HFFc6 (cell line): ENCODE measurements at places on chromosomes 3 and 15. TPM values are rescaled to one million over a fixed set of nuclear protein-coding genes. Genes with fewer than 3 reads are reported as not detected.

DNA sequence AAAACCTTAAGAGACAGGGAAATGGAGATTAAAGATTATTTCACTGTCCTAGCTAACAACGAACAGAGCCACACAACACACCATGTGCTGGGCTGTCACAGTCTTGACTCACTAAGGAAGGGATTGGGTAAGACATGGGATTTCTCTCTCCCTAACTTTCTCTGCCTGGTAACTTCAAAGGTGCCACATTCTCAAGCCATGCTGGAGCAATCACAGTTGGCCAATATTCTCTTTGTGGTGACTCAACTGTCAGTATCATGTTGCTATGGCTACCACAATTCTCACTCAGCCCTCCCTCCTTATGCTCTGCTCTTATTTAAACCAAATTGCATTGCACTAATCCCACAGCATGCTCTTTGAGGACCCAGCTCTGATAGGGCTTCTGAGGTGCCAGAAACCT lies 74.0 kb downstream of the OXNAD1 start:
- DNase-seq = peak; percentile 98

DNA sequence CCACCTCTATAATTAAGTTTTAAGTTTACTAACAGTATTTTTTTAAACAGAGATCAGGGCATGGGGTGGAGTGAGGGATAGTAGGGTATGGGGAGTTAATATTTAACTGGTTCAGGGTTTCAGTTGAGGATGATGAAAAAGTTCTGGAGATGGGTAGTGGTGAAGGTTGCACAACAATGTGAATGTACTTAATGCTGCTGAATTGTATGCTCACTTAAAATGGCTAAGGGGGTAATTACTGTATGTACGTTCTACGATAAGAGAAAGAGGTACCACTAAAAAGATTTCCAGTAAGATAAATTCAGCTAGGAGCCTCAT lies 101.4 kb downstream of the TNIK start:
- DNase-seq = no peak

- DNase-seq = peak; percentile 64
Measured at GRCh38 chr3:61638741-61639140, 77.4 kb downstream of the PTPRG start.

DNA sequence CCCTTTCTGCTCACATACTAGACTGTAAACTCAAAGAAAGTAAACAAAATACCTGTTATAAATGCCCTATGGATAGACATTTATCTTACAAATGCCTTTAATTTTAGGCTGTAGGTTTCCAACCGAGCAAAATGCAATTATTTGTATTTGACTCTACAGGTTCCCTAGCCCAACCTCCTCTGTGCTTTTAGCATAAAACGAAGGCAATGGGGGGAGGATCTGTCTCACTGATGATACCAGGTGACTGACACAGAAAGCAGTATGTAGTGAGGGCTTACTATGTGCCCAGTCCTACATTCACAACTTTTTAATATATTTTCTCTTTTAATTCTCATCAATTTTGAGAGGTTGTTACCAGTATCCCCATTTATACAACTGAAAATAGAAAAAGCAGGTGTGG lies 87.4 kb downstream of the OXNAD1 start:
- no peak for DNase-seq

DNA sequence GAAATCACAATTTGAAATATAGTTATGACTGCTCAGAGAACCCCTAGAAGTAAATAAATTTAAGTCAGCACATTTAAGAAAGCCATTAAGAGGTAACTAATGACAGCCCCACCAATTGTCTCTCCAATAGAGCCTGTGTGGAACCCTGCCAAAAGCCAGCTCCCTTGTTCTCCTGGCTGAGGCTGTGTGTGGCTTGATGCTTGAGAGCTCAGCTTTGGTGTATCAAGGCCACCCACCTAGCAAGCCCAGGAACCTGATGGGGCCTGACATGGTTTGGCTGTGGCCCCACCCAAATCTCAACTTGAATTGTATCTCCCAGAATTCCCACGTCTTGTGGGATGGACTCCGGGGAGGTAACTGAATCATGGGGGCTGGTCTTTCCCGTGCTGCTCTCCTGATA lies 106.9 kb downstream of the LRRN1 start:
- no peak for DNase-seq

CCDC39 gene
- total RNA-seq = not detected in 3 replicates

DNA sequence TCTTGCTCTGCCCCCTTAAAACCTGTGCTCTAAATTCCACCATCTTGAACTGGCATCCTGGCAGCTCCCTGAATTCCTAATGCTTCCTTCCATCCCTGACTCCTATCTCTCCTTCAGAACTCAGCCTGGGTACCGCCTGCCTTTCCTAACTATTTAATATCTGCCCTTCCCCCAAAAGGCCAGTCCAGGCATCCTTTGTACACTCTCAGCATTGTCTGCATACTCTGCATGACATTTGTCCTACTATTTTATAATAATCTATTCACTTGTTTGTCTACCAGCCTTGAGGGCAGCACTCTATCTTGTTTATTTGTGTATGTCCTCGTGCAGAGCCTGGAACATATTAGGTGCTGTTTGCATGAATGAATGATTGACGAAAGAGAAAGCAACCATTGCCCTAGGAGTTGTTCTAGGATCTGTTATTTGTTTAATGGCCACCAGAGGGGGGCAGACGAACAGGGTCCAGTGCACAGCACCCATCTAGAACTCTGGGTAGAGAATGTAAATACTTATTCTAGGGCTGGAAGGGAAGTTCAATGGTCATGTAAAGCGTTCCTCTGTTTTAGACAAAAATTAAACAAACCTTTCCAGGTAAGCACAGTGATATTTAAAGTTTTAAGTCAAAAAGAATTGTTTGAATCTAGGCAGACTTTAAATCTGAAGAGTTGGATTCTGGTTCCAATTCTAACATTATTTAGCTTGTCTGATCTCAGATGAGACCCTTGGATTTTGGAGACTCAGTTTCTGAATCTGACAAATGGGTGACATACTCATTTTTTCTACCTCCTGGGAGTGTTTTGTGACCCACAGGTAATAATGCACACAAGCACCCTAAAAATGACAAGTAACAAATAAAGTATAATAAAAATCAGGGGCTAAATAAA lies 125.8 kb upstream of the GALNT15 start:
- DNase-seq = peak; percentile 73

- no peak for DNase-seq
Measured at GRCh38 chr3:22862111-22862510, 341.0 kb upstream of the UBE2E2 start.

CAPN3 gene
- total RNA-seq = 1.3 to 2.4 TPM (median 1.5 TPM) in 3 replicates

DNA sequence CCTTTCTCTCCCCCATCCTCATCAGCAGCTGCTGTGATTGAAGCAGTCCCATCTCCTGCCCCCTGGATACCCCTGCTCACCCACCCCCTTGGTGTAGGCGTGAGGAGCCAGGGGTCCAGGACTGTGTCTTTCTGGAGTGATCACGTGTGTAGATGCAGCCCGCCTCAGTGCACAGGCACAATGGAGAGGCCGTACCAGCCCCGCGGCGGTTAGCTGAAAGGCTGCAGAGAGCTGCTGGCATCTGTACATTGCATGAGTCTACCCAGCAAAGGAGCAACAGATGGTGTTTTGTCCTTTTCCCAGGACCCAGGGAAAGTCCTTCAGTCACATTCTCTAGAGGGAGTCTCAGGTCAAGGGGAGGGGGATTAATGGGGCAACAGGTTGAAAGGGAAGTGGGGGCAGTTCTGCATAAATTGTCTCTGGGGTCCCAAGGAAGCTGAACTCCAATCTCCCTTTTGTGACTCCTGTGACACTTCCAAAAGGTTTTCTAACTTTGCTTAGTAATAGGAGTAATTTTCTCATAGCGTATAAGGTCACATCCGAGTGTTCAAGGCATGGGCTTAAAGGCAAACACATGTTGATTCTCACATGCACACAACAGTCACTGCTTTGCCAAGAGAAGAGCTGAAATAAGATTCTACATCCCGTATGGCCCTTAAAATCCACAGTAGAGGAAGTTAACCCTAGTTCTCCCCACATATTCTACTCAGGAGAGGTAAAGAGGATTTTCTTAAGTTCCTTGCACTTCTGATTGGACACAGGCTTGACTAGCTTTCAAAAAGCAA lies 7.1 kb downstream of the CSPG5 start:
- no peak for DNase-seq

GRCh38 chr3:176937541-176937940 lies 259.7 kb downstream of the TBL1XR1 start:
- no peak for DNase-seq

- DNase-seq = no peak
Measured at GRCh38 chr3:124019291-124019690, 27.4 kb upstream of the ROPN1 start.

DNA sequence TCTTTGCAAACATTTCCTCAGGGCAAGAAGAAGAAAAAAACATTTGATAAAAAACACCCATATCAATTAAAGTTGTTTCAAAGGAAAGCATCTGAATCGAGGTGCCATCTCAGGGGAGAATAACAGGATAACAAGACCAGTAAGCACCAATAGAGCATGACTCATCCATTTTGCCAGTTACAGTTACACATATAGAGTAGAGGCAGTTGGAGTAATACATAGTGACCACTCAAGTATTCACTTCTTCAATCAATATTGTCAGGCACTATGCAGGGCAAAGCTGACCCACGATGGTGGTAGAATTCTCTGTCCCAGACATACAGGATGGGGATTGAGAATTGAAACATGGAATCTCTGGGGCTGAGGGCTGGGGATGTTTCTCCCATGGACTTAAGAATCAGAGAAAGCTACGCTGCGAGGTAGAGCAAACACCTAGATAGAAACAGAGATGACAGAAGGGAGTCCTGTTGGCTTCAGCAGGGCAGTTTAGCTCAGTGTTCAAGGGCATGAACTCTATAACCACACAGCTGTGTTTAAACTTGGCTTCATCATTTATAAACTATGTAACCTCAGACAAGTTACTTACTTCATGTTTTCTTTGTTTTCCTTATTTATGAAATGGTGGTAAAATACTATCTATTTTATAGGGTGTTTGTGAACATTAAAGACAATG lies 186.4 kb upstream of the NANOGP8 start:
- DNase-seq = peak; percentile 28

PEX5L gene
- 0.09 to 0.15 TPM in 2 of 3 replicates, not detected in the other for total RNA-seq

GRCh38 chr3:127291114-127291513 lies 3.3 kb upstream of the PRR20G start:
- DNase-seq = no peak

RBMS3 gene
- 23.7 to 42.9 TPM (median 23.7 TPM) in 3 replicates for total RNA-seq

DNA sequence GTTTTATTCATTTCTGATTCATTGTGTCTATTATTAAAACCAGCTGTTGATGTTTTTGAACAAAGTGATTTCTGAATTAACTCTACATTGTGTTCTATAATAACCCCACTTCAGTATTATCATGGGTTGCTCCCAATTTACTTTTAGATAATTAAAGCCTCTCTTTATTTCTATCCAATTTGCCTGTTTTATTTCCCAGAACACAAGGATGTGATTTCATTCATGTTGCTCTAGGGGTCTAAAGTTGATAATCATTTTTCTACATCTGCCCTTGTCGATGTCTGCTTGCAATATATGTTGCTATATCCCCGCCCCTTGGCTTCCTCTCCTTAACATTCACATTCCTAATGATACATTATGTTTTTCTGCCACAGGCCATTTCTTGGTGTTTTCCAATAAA lies 747.3 kb downstream of the CADM2 start:
- no peak for DNase-seq

TUSC7 gene
- total RNA-seq = not detected in 3 replicates

GRCh38 chr15:60647246-60647645 lies 168.3 kb upstream of the ICE2 start:
- DNase-seq = no peak

DNA sequence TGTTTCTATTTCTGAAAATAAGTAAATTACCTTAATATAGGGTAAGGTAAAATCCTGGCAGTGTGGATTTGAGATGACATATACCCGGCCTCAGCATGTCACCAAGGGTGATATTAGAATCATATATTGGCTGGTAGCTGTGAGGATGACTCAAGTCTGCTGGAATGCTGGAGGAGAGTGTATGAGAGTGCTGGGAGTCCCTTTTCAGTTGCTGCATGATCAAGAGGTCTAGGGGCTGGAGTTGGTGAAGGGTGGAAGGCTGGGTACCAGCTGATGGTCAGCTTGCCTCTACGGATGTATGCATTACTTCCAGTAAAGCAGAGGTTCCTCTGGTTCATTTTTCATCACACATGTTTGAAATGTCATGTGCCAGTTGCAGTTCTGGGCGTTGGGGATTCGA lies 40.6 kb downstream of the SLC25A26 start:
- DNase-seq = no peak

GRCh38 chr15:71424765-71425164 lies 309.5 kb downstream of the THSD4 start:
- DNase-seq = no peak

MCTP2 gene
- 0.84 to 4.9 TPM (median 4.4 TPM) in 3 replicates for total RNA-seq

IMPG2 gene
- total RNA-seq = 0.03 and 0.06 TPM in 2 replicates

DNA sequence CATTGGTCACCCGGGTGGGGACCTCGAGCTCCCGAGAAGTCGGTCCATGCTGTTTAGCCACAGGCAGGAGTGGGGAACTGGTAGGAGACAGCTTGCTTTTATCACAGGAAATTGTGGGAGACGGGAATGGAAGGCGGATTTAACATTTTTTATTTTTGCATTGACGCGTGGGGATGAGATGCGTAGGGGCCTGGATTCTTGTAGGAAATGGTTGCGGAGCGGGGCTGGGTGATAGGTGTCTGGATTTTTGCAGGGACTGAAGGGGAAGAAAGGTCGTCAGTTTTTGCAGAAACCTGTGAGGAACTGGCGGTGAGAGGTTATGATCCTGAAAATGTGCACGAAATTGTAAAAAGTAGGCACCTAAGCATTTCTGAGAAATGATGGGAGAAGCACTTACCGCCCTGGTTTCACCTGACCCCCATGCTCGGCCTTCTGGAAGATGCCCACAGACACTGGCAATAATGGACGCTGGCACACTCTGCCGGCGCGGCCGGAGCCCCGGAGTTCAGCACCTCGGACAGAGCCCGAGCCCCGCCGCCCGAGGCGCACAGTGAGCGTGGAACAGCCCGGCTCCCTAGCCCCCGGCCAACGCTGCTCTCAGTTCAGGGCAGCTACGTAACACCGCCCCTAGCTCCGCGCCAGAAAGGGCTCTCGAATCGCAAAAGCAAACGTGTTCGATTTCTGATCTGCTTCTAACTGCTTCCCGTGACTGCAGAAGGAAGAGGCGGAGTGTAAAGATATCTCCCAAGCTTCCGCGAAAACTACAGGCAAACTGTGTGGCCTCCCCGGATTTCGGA lies 928 bp downstream of the ANKRD34C start:
- DNase-seq = no peak
